Activated CD4-positive, alpha-beta T cell treated with anti-CD3 and anti-CD28 coated beads, Interleukin-2, amount 50 U/mL, for 1 hour (primary cell): ENCODE measurements at places on chromosomes 11 and 22.

GRCh38 chr22:30541961-30542810, 4.4 kb downstream of the SEC14L6 start:
- DNase-seq: no peak

DNA sequence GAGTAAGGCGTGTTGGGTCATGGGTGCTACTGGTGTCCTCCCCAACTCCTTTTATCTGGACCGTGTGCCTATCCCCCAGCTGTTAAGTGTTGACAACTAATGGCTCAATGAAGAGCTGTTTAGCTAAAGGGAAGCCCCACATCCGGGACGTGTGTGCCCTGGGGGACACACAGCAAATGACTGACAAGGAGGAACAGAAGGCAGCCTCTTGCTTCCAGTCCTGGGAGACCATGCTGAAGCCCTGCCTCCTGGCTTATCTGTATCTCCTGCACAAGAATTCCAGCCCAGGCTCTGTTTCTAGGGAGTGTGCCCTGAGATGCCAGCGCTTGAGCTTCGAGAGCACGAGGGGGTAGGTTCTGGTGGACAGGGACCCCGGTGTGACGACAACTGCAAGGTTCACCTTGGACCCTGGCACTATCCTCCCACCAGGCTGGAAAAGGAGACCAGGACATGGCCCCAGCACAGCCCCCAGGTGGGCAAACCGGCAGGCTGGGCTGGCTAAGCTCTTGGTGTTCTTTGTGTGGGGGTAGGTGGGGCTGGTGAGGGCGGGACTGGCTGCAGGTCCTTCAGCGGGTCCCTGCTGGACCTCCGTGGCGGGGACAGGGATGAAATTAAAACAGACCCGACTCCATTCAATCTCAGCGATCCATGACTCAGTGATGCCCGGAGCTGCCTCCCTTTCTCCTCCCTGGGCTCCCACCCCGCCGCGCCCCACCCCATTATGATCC, 21.0 kb downstream of the ASCL2 start:
- no peak for DNase-seq

GRCh38 chr11:2951231-2952110, 22.3 kb upstream of the PHLDA2 start:
- DNase-seq: no peak

DNA sequence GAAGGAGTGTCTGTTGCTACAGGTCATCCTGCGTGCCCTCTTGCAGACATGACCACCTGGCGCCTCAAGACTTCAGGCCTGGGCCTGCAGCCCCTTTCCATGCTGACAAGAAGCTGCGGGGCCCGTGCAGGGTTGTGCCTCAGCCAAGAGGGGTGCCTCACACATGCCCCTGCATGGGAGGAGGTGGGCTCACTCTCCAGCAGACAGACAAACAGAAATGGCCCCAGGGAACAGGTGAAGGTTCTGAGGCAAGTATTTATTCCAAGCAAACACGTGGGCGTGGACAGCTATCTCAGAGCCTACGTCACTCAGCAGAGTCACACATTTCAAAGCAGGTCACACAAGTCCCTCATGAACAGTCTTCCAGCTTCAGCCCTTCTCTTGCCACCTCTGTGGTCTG, 5.9 kb upstream of the SYCE3 start:
- no peak for DNase-seq

- no peak for DNase-seq
These were observed 434.2 kb downstream of the DYNC2H1 start for GRCh38 chr11:103543456-103543855.

GRCh38 chr11:62792202-62792575, 383 bp upstream of the TMEM223 start:
- no peak for DNase-seq

GRCh38 chr11:134654161-134654915, 242.3 kb upstream of the B3GAT1 start:
- no peak for DNase-seq

GRCh38 chr11:45169310-45170072, 23.1 kb downstream of the PRDM11 start:
- DNase-seq: no peak

- DNase-seq: no peak
These were observed 7.1 kb upstream of the RASD2 start for GRCh38 chr22:35533365-35534029.

GRCh38 chr11:108966978-108967377, 302.1 kb downstream of the DDX10 start:
- DNase-seq: no peak

DNA sequence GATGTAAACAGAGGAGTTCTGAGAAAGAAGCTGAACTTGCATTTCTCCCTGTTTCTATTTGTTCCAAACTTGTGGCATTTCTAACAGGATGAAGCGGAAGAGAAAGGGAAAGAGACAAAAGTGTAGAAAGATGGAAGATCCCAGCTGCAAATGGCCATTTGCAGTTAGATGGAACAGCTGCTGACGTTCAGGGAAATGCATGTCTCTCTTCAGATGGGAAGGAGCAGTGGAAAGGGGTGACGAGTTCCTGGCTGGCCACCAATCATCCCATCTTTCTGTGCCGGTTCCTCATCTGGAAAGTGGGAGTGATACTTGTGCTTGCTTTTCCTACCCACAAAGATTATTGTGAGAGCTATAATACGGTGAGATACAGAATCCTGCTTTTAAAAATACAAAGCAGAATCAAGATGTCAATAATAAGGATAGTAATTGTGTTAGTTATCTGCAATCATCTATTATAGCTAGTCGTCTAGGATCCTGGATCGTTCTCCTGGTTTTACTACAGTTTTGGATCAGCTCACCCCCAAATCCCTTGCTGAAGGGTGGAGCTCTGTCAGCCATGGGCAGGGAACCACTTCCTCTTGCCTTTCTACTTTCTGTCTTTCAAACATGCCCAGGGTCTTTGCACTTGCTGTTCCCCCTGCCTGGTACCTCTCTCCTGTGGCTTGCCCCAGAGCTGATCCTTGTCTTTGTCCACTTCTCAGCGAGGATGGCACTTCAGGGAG, 1.2 kb upstream of the TIMP3 start:
- DNase-seq: no peak

DNA sequence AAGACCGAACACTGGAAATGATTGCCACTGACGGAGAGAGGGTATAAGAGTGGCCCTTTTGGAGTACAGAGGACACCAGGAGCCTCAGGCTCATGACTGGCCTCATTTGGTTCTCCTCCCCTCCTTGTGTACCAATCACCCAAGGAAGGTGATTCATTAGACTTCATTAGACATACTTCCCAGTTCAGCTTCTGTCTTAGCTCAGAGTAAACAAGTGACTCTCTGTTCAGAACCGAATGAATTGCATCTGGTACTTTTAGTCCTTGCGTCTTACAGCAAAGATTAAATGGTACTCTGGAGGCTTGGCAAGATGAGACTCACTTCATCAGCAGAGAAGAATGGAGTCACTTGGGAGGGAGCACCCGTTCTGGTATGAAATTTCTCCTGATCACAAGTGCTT, 75.2 kb downstream of the ZNRF3 start:
- no peak for DNase-seq

DNA sequence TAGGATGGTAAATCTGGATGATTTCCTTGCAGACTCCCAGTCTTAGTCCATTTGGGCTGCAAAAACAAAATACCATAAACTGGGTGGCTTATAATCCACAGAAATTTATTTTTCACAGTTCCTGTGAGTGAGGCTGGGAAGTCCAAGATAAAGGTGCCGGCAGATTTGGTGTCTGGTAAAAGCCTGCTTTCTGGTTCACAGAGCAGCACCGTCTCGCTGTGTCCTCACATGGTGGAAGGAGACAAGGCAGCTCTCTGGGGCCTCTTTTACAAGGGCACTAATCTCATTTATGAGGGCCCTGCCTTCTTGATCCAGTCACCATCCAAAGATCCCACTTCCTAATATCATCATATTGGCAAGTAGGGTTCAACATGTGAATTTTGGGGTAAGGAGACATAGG, 8.9 kb downstream of the USP47 start:
- DNase-seq: no peak

- DNase-seq: no peak
These were observed 12.9 kb downstream of the CD59 start for GRCh38 chr11:33723238-33723881.

GRCh38 chr11:12214751-12215150, 104.4 kb downstream of the MICAL2 start:
- no peak for DNase-seq

GRCh38 chr11:15933886-15934625, 422.3 kb downstream of the SOX6 start:
- DNase-seq: no peak

DNA sequence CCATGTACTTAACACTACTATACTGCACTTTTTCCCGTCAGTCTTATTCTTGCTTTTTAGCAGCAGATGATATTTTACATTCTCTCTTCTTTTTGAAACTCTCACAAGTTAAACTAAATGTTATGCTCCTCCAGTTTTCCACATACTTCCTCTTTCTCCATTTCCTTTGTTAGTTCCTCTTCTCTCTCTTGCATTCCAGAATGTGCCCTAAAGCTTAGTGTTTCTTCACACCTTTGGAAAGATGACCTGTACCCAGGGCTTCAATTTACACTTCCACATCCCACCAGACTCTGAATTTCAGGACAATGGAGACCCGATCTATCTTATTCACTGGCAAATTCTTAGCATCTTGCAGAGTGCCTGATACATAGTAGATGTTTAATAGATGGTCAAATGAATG, 51.8 kb downstream of the APIP start:
- no peak for DNase-seq

- DNase-seq: no peak
These were observed 23.9 kb upstream of the MICAL2 start for GRCh38 chr11:12086271-12087074.

- DNase-seq: no peak
These were observed 82.9 kb downstream of the MYO18B start for GRCh38 chr22:25824828-25825423.

GRCh38 chr11:119055901-119056300, 1.1 kb downstream of the HYOU1 start:
- DNase-seq: no peak

DNA sequence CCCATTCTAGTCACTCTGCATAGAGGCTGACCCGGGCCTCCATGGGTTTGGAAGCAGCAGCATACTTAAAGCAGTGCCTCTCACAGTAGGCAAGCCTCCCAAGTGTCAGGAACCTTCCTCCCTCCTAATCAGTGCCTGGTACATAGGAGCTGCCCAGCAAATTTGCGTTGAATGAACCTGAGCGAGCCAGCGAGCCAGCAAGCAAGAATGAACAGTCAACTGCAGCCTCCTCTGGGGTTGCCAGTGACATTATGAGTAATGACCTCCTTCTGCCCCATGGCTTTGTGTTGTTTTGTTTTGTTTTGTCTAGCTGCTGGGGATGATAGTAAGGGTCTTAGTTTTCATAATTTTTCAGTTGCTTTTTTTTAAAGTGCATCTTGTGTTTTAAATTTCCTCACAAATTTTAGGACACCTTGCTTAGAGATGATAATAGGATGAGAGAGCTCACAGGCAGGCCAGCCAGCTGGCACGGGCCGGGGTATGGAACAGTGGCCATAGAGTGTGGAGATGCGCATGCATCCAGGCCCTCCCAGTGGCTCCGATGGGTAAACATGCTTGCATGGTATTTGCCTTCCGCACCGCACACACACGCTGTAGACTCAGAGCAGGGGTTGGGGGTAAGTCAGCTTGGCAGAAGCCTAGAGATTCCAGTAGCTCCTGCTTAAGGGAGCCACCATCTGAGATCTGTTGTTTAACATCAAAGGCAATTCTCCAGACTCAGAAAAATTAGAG, 36.1 kb downstream of the TTC12 start:
- DNase-seq: no peak

GRCh38 chr11:134196756-134197155, 27.0 kb downstream of the NCAPD3 start:
- DNase-seq: no peak

DNA sequence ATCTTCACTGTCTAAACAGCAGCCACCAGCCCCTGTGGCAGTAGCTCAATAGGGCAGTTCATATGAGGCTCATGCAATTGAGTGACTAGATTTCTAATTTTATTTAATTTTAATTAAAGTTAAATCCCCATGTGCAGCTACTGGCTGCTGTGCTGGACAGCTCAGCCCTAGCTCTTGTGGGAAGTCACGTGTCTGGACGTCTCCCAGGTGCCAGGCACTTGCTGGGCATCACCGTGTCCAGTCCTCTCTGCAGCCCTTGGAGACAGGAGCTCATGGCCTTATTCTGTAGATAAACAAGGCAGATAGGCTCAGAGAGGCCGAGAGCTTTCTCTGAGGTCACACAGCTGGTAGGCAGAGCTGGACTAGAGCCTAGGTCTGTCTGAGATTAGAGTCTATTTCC, 95.0 kb downstream of the ARHGAP8 start:
- DNase-seq: no peak

GRCh38 chr11:92892802-92893684, 76.4 kb upstream of the MTNR1B start:
- no peak for DNase-seq

GRCh38 chr11:130436171-130436570, 7.8 kb upstream of the ADAMTS8 start:
- no peak for DNase-seq

DNA sequence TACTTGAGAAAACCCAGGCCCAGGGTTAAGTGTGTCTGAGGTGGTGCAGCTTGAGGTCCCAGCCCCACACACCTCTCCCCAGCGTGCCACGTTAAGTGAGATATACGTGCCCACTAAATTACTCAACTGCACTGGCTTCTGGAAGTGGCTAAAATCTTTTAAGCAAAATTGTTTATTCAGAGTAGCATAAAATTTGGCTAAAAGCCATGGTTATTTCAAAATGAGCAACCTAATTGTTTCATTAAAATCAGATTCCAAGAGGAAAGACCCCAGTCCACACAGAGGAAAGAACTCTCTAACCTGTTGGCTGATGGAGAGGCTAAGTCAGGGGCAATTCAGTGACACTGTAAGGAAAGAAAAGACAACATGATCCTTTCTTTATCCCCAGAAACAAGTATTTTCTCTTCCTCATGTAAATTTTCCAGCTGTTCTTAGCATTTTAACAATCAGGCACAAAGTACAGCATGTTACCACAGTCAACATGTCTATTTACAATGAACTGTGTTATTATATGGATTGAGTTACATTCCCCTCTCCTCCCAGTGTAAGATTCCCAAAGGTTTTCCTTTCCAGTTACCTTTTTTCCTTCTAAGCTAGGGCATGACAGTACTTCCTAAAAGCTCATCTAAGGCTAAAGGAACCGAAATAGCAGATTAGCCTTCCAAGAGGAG, 26.6 kb downstream of the NUP50 start:
- no peak for DNase-seq

- no peak for DNase-seq
These were observed 27.2 kb upstream of the GAB4 start for GRCh38 chr22:17035246-17035645.

DNA sequence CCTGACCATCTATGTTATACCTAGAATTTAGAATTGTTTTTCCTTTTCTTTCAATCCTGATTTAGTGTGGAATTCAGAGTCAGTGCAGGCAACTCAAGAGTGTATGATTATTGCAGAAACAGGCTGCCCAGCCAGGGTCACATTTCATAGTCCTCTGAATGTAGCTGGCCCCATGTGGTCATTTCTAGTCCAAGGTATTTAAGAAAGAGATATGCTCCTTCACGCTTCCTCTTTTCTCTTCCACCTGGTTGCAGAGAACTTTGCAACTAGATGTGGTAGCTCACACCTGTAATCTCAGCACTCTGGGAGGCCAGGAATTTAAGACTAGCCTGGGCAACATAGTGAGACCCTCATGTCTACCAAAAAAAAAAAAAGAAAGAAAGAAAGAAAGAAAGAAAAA, 27.6 kb upstream of the LDLRAD3 start:
- DNase-seq: no peak
